HFF-Myc (cell line): ENCODE measurements at places on chromosomes 6 and 20.

DNA sequence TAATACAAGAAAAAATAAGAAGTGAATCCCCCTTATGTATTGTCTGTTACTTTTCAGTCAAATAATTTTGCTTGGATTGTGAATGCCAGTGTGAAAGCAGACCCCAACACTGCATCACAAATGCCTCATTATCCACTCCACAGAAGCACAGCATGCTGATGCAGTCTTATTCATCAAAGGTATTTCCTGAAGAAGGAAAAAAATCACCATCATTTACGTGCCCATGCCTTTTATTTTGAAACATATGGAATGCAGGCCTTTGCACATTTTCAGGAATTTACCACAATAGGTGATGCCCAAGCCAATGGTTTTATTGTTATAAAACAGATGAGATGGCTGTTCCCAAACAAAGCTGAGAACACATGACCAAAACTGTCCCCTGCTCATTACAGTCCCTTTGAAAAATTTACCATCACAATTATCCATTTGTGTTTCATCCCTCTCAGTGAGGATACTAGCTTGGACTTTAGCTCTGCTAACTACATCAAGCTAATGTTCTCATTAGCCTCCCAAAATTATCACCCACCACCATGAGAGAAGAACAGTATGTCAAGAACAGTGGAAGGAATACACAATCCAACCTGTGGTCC lies 180.6 kb upstream of the HTR1E start:
- no peak for DNase-seq

- DNase-seq: no peak
These were observed 99.3 kb downstream of the B3GAT2 start for GRCh38 chr6:70857387-70858077.

- no peak for DNase-seq
These were observed 67.8 kb upstream of the EPB41L1 start for GRCh38 chr20:36086767-36087166.

DNA sequence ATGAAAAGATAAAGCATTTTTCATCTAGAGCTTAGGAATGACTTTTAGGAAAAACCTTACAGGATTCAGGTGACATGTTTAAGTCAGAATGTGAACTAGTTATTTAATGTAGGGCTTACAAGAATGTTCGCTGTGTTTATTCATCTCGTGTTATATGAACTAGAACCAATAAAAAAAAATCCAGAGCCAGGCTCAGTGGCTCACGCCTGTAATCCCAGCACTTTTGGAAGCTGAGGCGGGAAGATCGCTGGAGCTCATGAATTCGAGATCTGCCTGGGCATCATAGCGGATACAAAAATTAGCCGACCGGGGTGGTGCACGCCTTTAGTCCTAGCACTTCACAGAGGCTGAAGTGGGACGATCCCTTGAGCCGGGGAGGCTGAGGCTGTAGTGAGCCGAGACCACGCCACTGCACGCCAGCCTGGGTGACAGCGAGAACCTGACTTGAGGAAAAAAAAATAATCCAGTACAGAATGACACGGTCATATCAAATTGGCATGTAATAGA lies 46.3 kb downstream of the OR2B2 start:
- DNase-seq: no peak

DNA sequence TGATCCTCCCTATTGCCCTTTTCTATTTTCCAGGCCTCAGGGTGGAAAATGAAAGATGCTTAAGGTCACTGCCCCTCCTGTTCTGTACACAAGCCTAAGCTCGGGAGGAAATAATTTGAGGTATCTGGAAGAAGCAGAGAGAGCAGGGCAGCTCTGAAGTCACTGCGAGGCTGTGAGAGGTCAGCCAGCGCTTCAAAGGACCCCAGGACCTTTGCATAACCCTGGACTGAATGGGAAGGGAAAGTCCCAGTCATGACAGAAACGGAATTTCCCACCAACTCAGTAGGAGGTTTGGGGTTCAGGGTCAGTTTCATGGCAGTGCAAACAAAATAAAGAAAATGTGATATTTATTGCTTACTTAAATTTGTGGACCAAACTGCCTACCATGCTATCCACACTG lies 58.1 kb downstream of the LRFN2 start:
- DNase-seq: no peak

DNA sequence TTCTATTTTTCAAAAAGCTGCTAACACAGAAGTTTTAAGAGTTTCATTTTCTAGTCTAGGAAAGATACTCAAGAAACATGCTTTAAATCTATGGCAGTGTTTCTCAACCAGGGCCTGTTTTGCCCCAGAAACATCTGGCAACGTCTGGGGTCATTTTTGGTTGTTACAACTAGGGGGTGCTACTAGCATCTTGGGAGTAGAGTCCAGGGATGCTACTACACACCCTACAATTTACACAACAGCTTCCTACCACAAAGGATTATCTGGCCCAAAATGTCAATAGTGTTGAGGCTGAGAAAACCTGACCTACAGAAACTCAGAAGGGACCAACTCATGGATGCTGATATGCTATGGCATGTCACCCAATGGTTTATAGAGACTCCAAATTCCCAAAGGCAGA lies 24.4 kb downstream of the SERAC1 start:
- DNase-seq: no peak

DNA sequence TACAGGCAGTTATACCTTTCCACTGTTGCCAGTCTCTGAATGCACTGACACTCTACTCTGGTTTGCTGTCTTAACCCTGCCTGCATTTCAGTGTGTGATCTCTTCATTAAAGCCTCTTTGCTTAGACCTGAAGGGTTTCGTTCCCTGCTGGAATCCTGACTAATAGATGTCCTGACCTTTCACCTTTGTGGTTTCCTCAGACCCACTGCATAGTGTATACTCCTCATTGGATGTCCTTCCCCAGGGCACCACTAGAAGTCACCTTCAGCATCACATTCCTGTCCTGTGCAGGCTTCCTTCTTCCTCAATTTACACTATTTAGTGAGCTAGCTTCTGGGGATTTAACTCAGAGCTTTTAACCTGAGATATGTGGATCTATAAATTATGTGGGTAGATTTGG lies 120.6 kb downstream of the RCAN2 start:
- DNase-seq: peak; percentile 7

GRCh38 chr6:163752446-163752845 lies 337.9 kb downstream of the QKI start:
- DNase-seq: no peak

DNA sequence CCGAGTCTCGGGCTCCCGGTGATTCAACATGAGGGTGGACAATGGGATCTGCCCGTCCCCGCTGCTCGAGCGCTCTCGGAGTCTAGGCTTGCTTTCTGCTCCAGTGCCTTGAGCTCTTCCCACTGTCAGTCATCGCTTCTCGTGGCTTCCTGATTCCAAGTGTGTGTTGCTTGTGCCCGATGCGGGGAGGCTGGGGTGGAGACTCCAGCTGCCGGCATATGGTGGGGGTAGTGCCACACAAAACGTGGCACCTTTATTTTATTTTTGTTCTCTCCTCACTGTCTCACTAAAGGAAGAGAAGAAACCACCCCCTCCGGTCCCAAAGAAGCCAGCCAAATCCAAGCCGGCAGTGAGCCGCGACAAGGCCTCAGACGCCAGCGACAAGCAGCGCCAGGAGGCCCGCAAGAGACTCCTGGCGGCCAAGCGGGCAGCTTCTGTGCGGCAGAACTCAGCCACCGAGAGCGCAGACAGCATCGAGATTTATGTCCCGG lies 14.8 kb upstream of the MYL9 start:
- DNase-seq: no peak

GRCh38 chr6:156879591-156879990 lies 102.4 kb downstream of the ARID1B start:
- DNase-seq: no peak
